ENCODE measurements at places on chromosomes 6 and 20.

DNA sequence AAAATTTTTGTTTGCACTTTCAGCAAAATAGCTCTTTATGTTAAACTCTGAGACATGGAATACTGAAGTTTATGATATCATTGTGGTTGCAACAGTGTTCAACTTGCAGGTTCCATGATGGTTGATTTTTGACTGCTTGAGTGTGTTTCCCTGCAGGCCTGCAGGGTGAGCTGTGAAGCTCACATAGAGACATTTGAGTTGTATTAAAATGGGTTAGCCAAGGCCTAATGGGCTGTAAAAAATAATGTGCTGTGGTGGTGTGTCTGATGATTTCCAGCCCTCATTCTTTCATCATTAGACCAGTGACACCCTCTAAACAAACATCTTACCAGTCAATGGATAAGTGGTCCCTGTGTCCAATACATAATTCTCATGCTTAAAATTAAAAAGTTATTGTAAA, 321.4 kb downstream of the FARS2 start:
- DNase-seq = no peak

- DNase-seq = no peak
Measured at GRCh38 chr20:63451821-63452220, 20.6 kb downstream of the KCNQ2 start.

GRCh38 chr6:89999945-90000825, 105.9 kb downstream of the GJA10 start:
- DNase-seq = no peak

DNA sequence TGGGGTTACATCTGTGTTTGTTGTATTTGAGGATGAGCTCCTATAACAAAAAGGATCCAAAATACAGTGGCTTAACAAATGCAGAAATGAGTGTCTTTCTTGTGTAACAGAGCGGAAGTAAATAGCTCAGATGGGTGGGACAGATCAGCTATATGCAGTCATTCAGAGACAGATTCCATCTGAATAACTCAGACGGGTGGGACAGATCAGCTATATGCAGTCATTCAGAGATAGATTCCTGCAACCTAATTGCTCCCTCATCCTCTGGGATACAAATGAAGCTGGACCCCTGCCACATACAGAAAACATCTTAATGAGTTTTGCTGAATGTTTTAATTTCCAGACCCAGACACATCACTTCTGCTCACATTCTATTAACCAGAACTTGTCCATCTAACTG, 332.3 kb downstream of the BCKDHB start:
- DNase-seq = no peak

DNA sequence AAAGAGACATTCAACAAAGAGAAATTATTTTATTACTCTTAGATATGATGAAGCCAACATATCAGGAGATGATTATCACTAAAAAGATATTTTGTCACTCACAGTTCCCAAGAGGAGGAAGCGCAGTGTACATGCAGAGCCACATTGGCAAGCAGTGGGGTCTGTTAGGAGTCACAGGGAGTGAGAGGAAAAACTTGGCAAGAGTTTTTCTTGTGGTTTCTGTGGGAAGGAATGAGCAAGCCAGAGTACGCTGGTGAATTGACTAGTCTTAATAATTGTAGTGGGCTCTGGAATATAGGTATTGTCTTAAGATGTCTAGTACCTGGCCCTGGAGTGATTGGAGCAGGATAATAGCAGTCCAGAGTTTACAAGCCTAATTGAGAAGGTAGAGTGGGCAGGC, 1095.2 kb downstream of the GRIK2 start:
- no peak for DNase-seq

GRCh38 chr6:25337431-25337830, 58.3 kb downstream of the CARMIL1 start:
- no peak for DNase-seq

DNA sequence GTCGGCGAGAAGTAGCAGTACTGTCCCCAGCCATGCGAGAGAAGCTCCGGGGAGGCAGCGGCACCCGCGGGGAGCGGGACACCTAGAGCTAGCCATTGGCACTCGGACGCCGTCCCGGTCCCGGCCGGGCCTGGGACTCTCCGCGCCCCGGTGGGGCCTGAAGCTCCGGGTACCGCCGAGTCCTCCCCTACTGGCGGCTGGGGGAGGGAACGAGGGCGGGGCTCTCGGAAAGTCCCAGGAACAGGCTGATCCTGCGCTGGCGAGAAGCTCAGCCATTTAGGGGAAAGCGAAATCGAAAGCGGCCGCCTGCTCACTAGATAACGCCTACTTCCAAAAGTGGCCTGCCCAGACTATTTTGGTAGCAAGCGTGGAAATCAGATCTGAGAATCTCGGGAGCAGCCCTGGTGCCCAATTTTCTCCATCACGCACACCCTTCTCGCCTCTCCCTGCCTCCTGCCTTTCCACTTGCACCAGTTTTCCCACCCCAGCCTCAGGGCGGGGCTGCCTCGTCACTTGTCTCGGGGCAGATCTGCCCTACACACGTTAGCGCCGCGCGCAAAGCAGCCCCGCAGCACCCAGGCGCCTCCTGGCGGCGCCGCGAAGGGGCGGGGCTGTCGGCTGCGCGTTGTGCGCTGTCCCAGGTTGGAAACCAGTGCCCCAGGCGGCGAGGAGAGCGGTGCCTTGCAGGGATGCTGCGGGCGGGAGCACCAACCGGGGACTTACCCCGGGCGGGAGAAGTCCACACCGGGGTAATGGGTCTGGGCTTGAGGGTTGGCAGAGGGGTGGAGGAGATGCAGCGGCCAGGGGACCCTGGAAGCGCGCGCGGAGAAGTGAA, at the start of the genes PSMB9 and TAP1:
PSMB9 (plus strand) TSS at position 652 of the 835 bp plus-strand sequence; CDS start at position 690, 38 bp downstream.
TAP1 (minus strand) TSS at position 164 of the 835 bp plus-strand sequence; CDS start at position 96, 68 bp downstream.
- peak; percentile 93 for DNase-seq

GRCh38 chr20:23856226-23856625, 23.3 kb downstream of the CST5 start:
- DNase-seq = no peak

DNA sequence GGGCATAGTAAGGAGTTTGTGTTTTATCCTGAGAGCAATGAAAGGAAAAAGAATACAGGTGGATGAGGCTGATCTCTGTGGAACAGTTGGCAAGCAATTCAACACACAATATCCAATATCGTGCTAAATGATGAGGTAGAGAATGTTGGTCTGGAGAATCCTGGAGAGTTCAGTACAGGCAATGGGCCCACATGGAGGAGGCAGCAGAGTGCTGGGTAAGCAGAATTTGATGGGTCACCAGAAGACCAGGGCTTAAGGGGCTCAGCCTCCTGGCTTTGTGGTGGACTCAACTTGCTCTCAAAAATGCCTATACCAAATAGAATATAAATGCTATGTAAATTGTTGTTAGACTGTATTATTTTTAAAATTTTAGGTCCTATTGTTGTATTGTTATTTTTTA, 271.5 kb upstream of the JARID2 start:
- DNase-seq = no peak

DNA sequence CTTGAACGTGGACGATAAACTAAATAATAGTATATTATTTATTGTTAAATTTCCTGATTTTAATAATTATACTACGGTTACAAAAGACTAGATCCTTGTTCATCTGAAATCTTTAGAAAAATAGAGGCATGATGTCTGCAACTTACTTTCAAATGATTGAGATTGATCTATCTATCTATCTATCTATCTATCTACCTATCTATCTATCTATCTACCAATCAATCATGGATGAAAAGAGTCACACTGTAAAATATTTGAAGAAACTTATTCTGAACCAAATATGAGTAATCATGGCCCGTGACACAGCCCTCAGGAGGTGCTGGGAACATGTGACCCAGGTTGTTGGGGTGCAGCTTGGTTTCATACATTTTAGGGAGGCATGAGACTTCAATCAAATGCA, 11.7 kb upstream of the BLCAP start:
- DNase-seq = no peak

DNA sequence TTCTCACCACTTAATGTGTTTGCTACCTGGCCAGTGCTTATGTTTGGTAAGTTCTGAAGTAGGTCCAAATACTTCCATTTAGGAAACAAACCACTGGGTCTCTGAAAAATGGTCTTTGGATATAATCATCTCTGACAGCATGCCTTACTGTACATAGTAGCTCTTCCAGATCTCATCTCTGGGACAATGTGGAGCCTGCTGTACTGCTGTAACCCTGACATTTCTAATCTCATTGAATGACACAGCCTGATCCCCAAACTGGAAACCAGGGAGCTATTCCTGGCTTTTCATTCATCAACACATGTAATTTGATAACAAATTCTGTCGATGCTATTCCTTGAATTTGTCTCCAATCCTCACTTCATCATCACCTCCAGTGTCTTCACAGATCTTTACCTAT, 23.5 kb downstream of the OGFRL1 start:
- no peak for DNase-seq

DNA sequence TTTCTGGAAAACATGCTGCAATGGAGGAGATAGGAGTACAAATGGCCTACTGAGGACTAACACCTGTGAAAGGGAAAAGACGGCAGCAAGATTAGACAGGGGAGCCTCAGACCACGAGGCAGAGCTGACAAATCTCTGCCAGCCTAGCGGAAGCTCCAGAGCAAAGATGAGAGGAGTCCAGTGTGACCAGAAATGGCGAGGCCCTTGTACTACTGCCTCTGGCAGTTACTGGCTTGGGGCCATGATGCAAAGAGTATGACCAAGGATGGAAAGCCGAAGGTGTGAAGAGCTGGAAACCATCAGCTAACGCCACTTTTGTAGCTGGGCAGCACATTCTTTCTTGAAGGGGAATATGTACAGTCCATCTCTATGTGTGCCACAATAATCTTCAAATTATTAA, 55.4 kb downstream of the RALGAPA2 start:
- DNase-seq = no peak

- no peak for DNase-seq
Measured at GRCh38 chr6:16206595-16207037, 31.8 kb upstream of the GMPR start.
